Stimulated activated CD8-positive, alpha-beta memory T cell treated with anti-CD3 and anti-CD28 coated beads, Interleukin-4, amount 100 ng/mL, for 4 hours (primary cell): ENCODE measurements at places on chromosomes 6 and 20.

DNA sequence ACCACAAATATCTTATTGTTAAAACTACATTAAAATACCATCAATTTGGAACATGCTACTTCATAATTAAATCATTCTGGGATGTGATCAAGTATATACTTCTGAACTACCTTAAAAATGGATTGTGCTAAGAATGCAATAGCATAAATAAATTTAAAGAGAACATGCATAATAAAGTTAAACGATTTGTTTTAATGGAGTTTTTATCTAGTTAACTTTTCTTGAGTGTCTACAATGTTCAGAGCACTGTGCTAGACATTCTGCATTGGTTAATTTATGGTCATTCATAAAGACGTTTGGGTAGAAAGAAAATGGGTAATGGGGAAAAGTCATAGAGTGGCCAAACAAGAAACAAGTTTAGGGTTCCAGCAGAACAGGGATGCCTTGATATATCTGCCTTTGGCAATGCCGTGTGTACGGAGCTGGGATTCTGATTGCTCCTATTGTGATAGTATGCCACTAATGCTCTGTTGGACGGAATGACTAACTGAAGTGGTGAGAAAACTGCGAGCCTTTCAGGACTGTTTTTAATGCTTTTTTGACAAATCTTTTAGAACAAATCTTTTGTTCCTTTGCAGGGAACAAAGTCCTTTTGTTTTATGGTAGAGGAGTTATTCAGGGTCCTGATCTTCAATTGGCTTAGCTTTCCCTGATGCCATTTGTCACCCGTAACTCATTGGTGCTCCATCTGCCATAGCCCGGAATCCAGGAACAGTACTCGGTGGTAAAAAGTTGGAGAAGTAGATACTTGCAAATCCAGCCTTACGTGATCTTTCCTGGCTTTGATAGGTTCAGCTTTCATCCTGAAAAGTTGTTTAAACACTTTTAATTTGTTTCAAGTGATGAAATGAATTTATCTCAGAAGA lies 162.6 kb downstream of the BCKDHB start:
- DNase-seq = no peak

- DNase-seq = no peak
These were observed 418 bp upstream of the UCKL1 start for GRCh38 chr20:63956664-63957003.

DNA sequence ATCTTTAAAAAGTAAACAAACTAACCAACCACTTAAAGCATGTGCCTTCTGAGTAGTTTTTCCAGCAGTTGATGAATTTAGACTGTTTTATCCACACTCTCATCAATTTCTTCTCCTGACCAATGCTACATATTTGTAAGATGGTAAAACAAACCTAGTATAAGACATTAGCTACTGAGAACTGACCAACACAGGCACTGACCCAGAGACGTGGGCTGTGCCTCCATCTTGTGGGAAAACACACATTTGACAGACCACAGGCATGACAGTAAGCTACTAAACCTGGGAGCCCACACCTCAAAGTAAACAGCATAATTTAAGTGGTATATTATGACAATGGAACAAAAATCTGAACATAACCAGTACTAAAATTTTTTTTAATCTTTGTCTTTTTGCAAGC lies 121.4 kb upstream of the NRSN1 start:
- DNase-seq = no peak

DNA sequence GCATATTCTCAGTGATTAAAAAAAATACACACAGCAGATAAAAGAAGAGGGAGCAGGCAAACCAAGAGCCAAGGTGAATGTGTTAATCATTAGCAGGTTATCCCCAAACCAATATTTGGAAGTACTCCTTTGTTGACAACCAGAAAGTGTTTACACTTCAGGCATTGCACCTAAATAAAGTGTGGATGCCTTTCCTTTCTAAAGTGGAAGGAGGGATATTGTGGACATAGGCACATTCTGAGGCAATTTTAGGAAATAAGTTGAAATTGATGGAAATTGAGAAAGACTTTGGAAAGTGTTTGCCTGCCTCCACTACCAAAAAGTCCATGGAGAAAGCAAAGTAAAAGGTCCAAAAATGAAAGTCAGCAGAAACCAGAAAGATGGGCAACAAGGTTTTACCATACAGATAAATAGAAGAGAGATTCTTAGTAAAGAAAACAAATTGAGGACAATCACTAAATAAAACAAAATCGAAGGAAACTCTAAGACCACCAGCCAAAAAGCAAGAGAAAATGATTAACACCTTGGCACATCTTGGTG lies 22.9 kb downstream of the SLC17A2 start:
- DNase-seq = no peak

- DNase-seq = no peak
These were observed 5.4 kb downstream of the SERINC3 start for GRCh38 chr20:44516491-44516890.

GRCh38 chr6:69771158-69771906 lies 25.5 kb downstream of the LMBRD1 start:
- no peak for DNase-seq

DNA sequence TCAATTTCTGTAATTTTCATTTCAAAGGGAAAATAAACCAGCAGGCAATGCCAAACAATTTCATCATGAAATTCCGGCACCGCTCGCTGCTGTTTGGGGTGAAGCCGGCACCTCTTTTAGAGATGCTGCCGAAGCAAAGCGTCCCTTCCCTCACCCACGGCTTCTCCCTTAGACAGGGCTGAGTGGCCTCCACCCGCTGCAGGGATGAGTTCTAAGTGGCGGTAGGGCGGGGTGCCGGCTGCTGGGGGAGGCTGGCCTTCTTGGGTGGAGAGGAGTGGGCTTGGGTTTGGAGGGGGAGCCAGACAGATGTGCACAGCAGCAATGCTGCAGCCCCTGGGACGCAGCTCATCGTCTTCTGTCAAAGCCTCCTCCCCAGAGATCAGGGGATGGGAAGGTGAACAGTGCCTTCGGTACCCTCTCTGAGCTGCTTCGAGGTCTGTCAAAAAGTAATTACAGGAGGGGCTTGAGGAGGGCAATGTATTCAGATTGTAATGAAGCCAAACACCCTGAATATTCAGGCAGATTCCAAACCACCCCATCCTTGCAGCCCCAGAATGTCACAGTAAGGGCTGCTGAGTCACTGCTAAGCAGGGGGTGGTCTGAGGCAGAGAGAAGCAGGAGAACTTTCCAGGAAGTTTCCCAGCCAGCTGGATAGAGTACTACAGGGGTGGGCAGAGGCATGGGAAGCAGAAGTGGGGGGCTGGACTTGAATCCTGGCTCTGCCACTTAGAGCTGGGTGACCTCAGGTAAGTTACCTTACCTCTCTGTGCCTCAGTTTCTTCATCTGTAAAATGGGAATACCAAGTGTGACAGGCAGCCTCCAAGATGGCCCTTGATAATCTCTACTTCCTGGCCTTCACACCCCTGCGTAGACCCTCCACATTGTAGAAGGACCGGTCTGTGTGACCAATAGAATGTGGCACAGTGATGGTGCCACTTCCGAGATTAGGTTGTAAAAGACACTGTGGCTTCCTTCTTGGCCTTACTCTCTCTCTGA lies 96.6 kb downstream of the SULF2 start:
- DNase-seq = no peak

- no peak for DNase-seq
These were observed 2.8 kb downstream of the NEDD9 start for GRCh38 chr6:11229655-11230046.
